NCI-H82 (cell line): ENCODE measurements at places on chromosomes 1 and 21.

- peak; percentile 43 for DNase-seq
Observed at GRCh38 chr1:26289158-26290059, 9.5 kb downstream of the SH3BGRL3 start.

DNA sequence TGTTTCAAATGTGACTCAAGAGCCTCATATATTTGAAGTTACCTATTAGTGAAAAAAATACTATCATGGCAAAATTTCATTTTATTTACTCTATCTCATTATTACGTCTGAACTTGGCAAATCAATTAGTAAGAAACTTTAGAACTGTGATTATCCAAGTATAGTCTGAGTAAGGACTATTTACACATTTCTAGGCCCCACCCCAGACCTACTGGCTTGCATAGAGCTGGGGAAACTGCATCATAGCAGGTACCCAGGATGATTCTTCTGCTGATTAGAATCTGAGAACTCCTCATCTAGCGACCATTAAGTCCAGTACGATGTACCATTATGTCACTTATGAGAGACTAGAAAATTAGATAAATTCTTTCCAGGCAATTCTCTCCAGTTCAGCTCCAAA is 20.1 kb downstream of the MCOLN3 start:
- DNase-seq: no peak

DNA sequence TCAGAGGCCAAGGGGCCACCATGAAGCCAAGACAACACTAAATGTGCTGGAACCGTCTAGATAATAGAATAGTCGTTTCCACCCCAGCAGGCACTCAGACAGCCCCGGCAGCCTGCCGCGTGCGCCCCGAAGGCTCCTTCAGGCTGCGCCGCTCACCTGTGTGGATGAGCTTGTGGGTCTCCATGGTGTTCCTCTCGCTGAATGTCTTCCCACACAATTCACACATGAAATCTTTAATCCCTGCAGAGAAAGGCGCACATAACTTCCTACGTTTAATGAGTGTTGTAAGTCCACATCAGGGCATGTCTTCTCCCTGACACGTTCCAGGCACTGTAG is 43.7 kb upstream of the RIPK4 start:
- DNase-seq: no peak

GRCh38 chr1:205948039-205948438 is 4.8 kb upstream of the SLC26A9 start:
- DNase-seq: no peak

DNA sequence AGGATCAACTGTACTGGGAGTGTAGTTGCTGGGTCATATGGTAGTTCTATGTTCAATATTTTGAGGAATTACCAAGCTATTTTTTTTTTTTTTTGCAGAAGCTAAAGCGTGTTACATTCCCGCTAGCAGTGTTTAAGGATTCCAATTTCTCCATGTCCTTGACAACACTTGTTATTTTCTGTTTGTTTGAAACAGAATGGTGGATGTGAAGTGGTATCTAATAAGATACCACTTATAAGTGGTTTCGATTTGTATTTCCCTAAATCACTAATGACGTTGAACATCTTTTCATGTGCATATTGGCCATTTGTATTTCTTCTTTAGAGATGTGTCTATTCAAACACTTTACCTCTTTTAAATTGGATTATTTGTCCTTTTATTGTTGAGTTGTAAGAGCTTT is 112.2 kb downstream of the DISP1 start:
- no peak for DNase-seq

GRCh38 chr1:37999430-38000232 is 5.7 kb downstream of the FHL3 start:
- no peak for DNase-seq

GRCh38 chr1:58964880-58965279 is 181.0 kb upstream of the JUN start:
- DNase-seq: no peak

DNA sequence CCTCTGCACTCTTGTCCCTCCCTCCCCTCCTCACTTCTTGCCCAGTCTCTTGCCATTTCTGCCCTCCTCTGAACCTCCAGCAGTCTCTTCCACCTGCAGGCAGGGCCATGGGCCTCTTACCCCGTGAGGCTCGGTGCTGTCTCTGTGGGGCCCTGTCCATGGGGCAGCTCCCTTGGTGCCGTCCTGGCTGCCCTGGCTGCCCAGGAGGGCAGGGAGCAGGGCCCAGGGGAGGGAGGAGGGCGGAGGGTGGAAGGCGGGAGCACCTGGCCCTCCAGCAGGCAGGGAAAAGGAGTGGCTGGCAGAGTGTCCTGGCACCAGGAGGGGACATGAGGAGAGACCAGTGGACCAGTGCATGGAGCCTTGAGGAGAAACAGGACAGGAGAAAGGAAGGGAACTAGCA is at the start of gene RORC:
Gene RORC, minus strand, starts transcription at position 198 of the 400 bp plus-strand sequence. Its CDS starts 38 bp downstream, at position 160.
- DNase-seq: no peak

DNA sequence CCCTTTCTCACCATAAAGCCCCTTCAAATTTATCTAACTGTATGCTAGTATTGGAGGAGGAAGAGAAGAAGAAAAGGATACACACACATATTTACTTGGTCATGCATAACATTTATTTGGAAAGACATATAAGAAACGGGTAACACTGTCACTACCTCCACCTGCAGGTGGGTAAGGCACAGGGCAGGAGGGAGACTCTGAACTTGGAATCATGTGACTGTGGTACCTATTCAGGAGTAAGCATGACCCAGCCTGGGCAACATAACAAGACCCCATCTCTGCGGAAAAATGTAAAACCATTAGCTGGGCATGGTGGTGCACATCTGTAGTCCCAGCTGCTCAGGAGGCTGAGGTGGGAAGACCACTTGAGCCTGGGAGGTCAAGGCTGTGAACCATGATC is 1.4 kb upstream of the PADI6 start:
- DNase-seq: peak; percentile 37

DNA sequence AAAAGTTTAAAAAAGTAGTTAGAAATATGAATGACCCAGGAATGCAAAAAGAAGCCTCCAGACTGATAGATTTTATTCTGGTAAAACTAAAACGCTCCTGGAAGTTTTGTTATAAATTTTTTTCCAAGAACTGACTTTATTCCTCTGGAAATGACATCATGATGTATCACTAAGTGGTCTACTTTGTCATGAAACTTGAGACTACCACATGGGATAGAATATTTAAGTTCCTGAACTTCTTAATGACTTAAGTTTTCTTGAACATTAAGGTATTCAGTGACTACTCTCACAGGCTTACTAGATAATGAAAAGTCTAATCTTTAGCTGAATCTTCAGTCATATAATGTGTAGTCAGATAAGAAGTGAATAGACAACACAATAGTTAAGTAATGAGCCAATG is 842.2 kb downstream of the USP25 start:
- no peak for DNase-seq

- DNase-seq: no peak
Observed at GRCh38 chr1:7643530-7643929, 127.6 kb upstream of the VAMP3 start.

DNA sequence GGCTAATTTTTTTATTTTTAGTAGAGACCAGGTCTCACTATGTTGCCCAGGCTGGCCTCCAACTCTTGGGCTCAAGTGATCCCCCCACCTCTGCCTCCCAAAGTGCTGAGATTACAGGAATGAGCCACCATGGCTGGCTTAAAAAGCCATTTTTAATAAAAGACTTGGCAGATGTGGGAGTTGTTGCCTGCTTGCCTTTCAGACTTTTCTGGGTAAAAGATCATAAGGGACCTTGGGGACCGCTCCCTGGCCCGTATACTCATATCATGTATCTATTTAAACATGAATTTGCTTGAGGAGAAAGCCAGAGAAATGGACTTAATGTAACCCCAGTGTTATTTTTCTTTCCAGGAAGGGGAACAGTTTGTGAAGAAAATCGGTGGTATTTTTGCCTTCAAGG is 23.4 kb upstream of the PODN start:
- DNase-seq: no peak

DNA sequence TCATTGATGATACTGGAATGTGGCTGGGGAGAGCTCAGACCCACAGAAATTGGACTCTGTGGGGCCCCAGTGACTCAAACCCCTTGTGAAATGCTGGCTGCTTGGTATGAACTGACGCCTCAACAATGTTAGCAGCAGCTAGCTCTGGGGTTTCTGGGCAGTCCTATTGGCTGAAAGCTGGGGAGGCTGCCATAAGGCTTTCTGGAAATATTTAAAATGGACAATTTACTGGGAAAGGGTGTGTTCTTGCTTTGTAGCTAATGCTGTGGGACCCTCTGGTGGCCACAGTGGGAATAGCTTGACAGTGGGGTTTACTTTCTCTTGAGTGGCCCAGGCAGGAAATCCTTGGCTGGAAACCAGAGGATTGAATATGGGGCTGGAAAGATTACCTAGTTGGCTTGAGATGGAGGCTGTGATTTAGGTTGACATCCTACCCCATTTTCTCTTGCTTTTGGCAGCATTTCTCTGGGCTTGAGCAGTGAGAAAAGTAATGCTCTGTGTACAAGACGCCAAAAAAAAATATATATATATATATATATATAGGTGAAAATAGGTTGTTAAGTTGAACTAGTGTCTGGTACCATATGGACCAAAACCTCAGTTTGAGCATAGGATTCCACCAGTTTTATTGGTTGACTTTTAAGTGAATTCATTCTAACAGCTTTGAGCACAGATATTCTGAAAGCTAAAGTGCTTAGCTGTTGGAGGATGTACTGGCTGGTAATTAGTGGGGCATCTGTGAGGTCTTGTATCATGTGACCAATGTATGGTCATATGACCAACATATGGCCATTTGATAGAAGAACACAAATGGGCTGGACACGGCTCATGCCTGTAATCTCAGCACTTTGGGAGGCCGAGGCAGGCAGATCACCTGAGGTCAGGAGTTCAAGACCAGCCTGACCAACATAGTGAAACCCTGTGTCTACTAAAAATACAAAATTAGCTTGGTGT is 8.2 kb upstream of the S100A10 start:
- DNase-seq: peak; percentile 92

DNA sequence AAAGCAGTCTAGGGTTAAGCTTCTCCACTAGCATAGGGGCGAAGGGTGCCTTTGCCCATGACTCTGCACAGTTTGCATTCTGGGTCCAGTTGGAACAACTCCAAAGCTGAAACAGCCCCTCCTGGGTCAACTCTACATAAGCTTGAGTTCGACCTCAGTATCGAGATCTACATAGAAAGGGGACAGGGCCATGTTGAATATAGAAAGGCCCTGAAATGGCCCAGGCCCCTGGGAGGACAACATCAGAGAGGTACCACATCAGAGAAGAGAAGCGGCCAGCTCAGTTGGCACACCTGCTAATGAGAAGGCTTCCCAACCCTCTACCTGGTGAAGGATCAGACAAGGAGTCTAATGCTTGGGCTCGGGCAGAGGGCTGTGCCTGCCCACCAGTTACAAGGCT is 1.6 kb downstream of the DENND2D start:
- no peak for DNase-seq

DNA sequence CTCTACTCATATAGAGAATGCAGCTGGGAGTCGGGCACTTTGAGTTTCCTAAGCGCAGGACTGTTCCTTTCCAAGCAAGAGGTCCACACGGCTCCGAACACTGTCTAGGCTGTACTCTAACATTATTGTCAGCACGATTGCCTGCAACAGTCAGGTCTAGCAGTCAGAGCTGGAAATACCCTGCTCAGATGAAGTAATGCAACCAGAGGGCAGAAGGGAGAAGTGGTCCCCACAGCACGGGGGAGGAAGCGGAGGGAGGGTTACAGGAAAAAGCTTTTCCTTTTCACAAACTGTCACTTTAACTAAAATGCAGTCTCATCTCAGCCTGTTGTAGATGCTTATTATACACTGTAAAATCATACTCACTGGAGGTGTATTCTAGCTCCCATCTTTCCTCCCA is 98.9 kb upstream of the SLC44A3 start:
- no peak for DNase-seq

DNA sequence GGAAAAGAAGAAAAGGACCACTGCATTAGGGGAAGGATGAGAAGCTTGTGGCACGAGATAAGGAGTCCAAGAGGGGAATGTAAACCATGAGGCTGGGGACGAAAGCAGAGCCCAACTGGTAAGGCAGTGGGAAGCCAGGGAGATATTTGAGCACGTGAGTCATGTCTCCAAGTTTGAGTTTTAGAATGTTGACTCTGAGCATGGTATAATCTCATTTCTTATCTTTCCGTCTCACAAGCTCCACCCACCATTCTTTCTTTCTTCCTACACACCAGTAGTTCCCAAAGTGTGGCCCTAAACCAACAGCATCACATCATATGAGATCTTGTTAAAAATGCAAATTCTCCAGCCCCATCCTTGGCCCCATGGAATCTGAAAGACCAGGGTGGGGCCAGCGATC is 145.3 kb downstream of the PLPP3 start:
- DNase-seq: no peak

DNA sequence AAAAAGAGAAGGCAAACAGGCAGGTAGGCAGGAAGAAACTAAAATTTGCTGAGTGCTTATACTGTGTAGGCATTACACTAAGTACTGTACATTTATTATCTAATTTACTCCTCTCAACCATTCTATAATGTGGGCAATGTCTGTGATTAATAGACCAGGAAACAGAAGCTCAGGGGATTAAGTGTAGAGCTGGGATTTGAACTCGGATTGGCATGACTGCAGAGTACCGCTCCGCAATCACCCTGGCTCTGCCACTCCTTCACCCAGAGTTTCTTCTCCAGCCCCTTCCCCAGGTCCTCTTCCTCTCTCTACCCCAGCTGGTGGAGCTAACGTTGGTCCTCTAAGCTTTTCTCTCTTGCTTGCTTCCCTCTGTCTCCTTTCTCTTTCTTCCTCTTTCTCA is 11.5 kb upstream of the S100A2 start:
- DNase-seq: peak; percentile 84

DNA sequence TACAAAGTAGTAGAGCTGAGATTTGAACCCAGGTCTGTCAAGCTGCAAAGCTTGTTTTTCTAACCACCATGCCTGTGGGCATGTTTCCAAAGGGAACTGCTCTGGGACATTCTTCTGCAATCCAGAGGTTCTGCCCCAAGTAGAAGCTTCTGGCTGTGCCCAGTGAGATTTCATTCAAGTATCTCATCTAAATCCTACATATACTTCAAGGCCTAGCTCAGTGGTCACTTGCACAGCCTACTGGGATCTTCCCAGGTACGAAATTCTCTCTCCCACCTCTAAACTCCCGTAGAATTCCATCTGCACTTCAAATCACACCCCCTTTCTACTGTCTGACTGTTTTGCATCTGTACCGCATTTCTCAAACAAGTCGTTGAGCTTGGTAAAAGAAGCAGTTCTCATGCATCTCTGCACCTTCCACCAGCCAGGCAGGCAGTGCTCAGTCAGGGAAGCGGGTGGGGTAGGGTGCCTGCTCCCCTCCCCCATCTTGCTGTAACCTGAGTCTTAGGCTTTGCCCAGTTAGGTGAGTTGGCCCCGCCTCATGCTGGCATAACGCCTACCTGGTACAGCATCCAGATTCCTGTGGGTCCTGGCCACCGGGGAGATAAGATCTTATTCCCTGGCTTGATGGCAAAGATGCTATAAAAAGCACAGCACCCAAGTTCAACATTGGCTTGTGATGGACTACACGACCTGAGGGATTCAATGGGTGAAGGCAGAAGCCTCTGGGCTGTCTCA is 13.5 kb downstream of the SLC9A1 start:
- DNase-seq: no peak

GRCh38 chr1:235549351-235550139 is 45.3 kb upstream of the B3GALNT2 start:
- no peak for DNase-seq

DNA sequence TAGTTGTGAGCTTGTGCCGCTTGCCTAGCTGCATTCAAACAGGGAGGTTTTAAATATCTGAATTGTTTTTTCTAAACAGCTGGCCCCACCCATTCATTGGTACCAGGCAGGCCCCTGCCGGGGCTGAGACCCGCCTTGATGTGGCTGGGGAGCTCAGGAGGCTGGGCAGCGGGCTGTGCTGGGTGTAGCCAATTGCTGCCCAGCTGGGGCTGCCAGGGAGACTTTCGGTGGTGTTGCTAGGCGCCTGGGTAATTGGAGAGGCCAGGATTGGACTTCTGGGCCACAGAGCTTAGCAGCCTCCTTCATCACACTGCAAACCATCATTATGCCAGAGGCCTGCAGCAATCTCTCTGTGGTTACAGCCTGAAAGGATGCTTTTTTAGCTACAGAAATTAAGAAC is 12.2 kb downstream of the RHBDL2 start:
- DNase-seq: no peak
